ENCODE measurements at places on chromosomes 5 and 9. TPM values are rescaled to one million over a fixed set of nuclear protein-coding genes. Genes with fewer than 3 reads are reported as not detected.

Gene IFNA8
- total RNA-seq: not detected

Gene NR6A1
- 53.7 TPM for total RNA-seq

Gene PITX1
- total RNA-seq: 50.6 TPM

Gene ZCCHC9
- total RNA-seq: 30.1 TPM

Gene AIF1L
- total RNA-seq: 3.6 TPM

Gene GPR150
- 0.51 TPM for total RNA-seq

Gene IFNA2
- total RNA-seq: not detected

Gene FAM151B
- total RNA-seq: 3.2 TPM

Gene ZDHHC11
- total RNA-seq: 9.8 TPM

Gene BTNL3
- total RNA-seq: not detected

Gene FOXD4L5
- not detected for total RNA-seq

Gene LHX3
- 1.3 TPM for total RNA-seq

Gene CDC25C
- total RNA-seq: 3.2 TPM

Gene ELOVL7
- total RNA-seq: 23.8 TPM

Gene N4BP3
- 4.7 TPM for total RNA-seq

Gene CD72
- total RNA-seq: 3.2 TPM

Gene G3BP1
- 119 TPM for total RNA-seq

Gene DEPDC1B
- total RNA-seq: 1.8 TPM

Gene HSD17B3
- 126 TPM for total RNA-seq

Gene ZNF883
- total RNA-seq: 1.5 TPM

Gene AMBP
- 0.23 TPM for total RNA-seq

Gene LRRC26
- total RNA-seq: 582 TPM

Gene QRFP
- total RNA-seq: 1.0 TPM

Gene ATOSB
- 15.9 TPM for total RNA-seq

Gene SLC45A2
- 0.09 TPM for total RNA-seq

Gene GABRB2
- not detected for total RNA-seq

Gene ZNF346
- 23.6 TPM for total RNA-seq

Gene MLANA
- not detected for total RNA-seq

Gene TRAF1
- 6.9 TPM for total RNA-seq

Gene PLAC8L1
- not detected for total RNA-seq
